ENCODE measurements at places on chromosomes 11 and 22.
A peak's percentile ranks its signal among the peaks of the same experiment; 100 is the strongest.

DNA sequence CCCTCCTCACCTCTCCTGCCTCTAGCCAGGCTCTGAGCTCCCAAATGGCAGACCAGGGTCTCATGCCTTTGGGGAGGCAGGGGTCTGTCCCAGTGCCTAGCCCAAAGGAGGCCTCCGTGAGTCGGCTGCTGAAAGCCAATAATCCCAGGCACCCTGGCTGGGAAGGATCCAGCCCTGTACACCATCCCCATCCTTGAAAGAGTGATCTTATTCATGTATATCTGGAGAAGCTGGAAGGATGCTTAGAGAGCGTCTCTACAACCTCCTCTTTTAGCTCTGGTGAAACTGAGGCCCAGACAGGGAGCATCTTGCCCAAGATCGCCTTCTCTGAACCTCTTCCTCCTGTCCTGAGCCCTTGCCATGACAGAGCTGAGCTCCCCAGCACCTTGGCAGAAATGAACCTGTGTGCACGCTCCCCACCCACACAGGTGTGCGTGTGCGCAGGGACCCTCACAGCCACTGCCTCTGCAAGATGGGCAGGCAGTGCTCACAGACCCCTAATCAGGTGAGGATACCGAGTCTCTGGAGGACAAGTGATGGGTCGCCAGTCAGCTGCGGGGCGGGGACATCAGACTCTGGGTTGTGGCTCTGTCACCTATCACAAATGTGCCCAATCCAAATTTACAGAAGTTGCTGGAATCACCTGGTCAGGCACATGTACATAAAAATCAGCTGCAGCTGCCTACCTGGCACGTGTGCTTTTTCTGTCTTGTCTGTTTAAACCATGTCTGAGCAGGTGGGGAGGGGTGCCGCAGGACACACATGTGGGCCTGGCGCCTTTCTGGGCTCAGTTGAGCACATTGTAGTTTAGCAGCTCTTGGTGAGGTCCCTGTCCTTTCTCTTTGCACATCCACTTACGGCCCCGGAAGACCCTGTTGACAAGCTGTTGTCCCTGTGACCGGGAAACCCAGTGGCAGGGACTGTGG, 49.3 kb upstream of the WNT7B start:
- no peak for DNase-seq

DNA sequence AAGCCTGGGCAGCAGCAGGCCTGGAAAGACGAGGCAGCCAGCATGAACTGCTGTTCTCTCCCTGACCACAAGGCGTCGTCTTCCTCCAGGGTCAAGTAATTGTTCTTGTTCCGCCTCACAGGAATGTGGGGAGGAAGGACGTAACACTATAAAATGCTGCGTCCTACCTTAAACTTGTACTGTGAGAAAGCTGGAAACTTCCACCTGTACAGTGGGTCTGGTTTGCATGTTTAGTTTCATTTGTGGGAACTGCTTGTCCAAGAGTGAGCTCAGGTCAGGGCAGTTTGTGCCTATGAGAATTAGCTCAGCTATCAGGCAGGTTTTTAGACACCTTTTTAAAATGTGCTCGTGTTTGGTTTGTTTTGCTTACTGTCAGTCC, 55.2 kb downstream of the PANX1 start:
- peak; percentile 7 for DNase-seq

GRCh38 chr11:2209900-2210321, 38.3 kb upstream of the TH start:
- no peak for DNase-seq

- DNase-seq = no peak
These were observed 5.4 kb downstream of the DEAF1 start for GRCh38 chr11:689625-690024.

- no peak for DNase-seq
These were observed 112.6 kb downstream of the ST3GAL4 start for GRCh38 chr11:126468102-126468521.

DNA sequence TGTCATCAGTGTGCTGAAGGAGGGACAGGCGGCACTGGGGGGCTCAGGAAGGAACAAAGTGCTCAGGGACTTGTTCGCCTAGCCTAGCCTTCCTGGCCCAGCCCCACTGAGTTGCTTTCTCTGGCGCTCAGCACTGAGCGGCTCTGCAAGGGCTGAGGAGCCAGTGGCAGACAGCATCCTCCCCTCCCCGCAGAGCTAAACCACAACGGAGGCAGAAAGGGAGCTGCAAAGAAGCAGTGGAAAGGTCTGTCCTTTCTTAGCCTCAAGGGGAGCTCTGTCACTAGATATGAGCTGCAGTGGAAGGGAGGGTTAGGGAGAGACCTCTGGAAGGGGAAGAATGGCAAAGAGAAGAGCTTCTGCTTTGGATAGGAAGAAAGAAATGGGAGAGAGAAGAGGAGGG, 89.7 kb upstream of the PHOX2A start:
- no peak for DNase-seq

DNA sequence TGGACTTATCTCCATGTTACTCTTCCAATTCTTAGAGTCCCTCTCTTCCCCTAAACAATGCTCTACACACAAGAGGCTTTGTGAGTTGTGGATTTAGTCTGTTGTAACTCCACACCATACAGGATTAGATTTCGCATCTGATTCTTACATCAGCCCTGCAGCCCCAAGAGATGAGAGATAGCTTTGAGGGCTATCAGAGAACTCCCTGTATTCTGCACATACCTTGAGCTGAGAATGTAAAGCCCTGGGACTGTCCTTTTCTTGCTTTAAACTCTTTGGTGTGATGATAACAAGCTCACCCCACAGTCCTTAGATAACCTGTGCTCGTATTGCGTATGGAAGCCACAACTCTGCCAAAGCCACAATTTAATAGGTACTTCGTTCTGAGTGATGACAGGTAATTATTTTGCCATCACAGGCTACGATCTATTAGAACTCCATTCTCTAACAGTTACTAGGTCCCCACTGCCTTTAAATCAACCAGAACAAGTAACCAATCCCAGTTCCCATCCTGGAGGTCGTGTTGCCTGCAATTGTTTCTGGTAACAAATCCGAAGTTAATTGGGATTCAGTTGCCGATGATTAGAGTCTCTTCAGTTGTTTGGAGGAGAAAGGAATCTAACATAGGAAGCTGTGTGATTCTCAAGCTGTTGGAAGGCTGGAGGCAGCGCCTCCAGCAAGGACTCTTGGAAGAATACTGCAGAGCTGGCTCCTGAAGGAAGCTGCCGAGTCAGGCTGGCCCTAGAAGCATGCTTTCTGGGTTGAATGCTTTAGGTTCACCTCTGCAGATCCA, 1.3 kb upstream of the PARVG start:
- DNase-seq = no peak

DNA sequence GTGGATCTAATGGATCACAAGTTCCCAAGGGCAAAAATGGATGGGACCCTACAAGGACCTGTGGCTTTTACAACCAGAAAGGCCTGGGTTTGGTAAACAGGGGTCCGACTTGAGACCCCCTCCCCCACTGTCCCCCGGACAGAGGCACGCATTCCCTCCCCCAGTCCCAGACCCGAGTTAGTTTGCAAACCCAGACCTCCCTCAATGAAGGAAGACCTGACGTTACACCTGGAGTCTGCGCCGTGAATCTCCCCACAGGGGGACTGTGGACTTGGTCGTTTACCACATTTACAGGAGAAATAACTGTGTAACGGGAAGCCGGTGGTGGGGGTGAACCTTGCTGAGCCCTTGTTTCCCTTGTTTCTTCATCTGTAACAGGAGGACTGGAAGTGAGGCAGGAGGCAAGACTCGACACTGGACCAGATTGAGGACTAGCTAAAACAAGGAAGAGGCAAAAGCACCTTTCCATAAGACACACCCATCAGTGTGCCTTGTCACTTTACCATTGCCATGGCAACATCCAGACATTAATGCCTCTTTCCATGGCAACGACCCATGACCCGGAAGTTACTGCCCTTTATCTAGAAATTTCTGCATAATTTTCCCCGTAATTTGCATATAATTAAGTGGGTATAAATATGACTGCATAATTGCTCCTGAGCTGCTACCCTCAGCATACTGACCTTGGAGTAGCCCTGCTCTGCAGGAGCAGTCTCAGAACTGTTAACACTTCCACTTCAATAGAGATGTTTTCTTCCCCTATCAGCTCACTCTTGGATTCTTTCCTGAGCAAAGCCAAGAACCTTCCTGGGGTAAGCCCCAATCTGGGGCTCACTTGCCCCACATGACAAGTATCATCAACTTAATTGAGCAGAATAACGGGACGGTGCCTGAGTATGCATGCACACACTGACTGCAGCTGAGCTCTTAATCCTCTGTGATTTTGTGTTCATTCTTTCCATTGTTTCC, 25.4 kb downstream of the PDGFB start:
- no peak for DNase-seq

DNA sequence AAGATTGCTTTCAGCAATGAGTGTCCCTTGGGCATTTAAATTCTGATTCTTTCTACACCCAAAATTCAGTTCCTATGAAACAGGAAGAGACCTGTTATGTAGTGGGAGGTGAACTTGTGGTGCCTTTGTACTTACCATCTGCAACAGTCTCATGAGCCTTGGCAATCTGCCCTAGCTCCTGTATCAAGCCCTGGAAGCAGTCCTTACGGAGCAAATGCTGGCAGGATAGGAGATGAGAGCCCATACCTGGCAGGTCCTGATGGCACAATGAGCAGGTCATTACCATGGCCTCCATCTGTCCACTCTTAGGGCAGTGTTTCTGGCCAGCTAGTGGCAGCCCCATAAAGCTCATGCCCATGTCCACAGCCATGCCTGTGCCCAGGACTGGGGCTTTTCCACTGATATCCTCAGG, 10.8 kb downstream of the TRIM66 start:
- DNase-seq = no peak

GRCh38 chr11:11363674-11364073, 10.6 kb upstream of the CSNK2A3 start:
- DNase-seq = no peak

DNA sequence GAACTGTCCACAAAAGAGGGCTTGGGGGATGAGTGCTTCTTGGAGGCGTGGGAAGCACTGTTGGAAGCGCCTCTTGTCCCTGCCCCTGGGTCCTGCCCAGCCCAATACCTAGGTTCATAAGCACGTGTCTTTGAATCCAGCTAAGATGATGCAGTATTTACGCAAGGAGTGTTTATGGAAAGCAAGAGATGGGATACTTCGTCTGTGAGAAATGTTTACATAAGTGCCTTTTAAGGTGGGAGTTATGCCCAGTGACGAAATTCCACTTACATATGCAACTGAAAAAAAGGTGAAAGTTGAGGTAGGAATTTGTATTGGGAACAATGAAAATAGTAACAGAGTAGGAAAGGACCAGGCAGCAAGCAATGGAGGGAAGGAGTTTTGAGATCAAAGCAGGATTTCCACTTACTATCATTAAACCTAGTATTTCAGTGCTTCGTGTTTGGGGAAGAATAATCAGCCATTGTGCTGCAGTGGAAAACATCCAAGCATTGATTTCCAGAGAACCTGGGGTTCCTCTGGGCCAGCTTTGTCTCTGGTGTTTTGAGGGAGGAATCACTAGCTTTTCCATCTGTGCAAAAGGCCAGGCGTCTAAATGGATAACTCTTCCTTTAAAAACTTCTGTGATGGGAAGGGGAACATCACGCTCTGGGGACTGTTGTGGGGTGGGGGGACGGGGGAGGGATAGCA, 115.3 kb upstream of the TTC12 start:
- DNase-seq = no peak

- no peak for DNase-seq
These were observed 312.9 kb downstream of the CNTN5 start for GRCh38 chr11:99333621-99334020.

DNA sequence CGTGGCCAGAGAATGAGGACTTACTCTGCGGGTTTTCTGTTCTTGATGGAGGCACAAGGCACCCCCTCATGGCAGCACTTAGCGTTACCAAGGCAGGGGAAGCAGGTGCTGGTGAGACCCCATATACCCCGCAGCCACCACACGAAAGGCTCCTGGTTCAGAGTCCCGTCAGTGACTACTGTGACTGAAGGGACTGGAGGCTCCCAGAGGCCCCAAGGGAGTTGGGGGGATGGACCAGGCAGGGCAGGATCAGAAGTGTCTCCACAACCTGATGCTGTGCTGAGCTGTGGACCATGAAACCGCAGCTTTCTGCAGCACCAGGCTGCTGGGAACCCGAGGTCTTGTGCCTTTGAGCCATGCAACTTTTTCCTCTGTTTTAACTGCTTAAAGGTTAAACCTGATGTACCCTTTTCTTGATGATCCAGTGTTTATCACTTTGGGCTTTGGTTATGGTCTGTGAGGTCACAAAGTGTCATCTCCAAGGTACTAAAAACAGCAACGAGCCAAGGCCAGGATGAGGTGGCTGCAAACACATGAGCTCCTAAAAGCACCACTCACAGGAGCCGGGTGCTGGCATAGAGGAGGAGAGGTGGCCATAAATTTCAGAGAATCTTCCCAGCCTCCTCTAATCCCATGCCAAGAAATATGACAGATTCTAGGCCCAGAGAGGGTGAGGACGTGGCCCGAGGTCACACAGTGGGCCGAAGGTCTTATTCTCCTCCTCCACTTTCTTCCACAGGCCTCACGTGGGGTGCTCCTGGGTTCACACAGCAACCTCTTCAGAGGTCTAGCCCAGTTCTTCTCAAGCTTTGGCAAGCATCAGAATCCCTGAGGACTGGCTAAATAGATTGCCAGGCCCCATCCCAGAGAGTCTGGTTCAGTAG, 4.2 kb upstream of the LRRC32 start:
- no peak for DNase-seq

- DNase-seq = no peak
These were observed 15.5 kb upstream of the BMAL1 start for GRCh38 chr11:13262096-13262495.

- DNase-seq = no peak
These were observed 486 bp downstream of the PCNX3 start for GRCh38 chr11:65615950-65616574.

- DNase-seq = no peak
These were observed 11.6 kb upstream of the DLAT start for GRCh38 chr11:112013497-112014164.

GRCh38 chr22:30262917-30263741, 3.5 kb downstream of the OSM start:
- peak; percentile 60 for DNase-seq

GRCh38 chr11:37503411-37504059, 905.5 kb upstream of the RAG2 start:
- DNase-seq = no peak

DNA sequence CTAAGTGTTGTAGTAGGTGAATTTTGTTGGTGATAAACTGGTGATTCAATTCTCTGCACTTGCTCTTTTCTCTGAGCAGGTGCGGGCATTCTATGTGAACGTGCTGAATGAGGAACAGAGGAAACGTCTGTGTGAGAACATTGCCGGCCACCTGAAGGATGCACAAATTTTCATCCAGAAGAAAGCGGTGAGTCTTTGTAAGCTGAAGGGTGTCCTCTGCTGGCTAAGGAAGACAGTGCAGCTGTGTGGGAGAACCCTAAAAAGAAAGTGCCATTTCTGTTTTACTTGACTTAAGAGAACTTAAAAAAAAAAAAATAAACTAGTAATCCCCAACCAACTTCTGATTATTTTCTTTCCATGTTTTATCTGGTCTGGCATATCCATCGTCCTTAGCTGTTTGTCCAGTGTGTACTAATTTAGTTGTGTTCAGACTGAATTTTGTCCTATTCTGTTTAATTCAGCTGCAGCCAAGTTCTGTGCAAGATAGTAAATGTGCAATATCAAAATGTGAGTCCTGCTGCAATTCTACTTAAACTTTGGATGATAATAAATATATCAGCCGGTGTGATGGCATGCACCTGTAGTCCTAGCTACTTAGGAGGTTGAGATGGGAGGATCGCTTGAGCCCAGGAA, 29.6 kb downstream of the CAT start:
- no peak for DNase-seq

Data from T-helper 2 cell (primary cell).